ENCODE measurements at places on chromosomes 3 and 15.

GRCh38 chr15:48644467-48644826 is 1.1 kb downstream of the FBN1 start:
- no peak for DNase-seq

- DNase-seq: no peak
Measured at GRCh38 chr3:18208091-18208490, 217.0 kb downstream of the SATB1 start.

DNA sequence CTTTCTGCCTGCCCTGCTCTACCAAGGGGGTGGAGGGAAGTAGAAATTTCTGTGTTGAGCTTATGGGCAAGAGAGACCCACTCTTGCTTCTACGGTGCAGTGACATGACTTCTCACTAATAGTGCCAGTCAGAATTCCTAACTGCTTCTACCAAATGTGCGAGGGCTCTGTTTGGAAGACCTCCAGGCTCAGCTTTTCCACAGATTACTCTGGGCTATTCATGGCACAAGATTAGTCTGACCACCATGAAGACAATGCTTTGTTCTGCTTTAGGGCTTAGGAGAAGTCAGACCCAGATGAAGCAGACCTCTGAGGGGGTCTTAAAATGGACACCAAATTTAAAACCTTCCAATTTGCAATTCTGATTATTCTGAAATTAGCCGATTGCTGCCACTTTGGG is 195.9 kb upstream of the TBC1D5 start:
- DNase-seq: no peak

DNA sequence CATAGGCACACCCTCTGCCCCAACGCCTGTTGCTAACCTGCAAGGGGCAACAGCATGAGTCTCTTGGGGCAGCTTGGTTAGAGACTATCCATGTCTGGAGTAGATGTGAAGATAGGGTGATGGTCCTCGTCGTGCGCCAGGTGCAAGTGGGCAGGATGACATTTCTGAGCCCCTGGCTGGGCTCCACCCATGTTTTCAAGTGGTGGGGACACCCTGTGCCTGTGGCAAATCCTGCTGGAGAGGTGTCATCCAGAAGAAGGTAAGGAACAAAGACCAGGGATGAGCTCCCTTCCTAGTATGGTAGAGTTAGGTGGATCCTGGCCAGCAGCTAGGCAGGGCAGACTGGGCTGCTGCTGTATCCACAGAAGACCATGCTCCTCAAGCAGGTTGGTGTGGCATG is 152.6 kb downstream of the ABHD5 start:
- DNase-seq: no peak

- no peak for DNase-seq
Measured at GRCh38 chr3:108588601-108589000, 637 bp downstream of the CIP2A start.

- no peak for DNase-seq
Measured at GRCh38 chr15:74505837-74506514, 35.0 kb upstream of the ARID3B start.

DNA sequence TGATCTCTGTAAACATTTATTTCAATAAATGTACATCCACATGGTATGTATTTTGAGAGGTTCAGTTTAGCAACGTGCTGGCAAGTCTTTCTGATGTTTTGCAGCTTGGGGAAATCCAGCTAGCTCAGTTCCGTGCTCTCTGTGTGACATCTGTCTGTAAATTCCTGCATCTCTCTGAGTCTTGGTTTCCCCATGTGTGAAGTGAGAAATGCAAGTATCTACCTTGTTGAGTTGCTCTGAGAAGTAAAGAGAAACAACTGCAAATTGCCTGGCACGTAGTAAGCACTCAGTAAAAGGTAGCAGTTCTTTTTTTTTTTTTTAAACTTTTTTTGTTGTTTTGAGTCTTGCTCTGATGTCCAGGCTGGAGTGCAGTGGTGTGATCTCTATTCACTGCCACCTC is 30.2 kb upstream of the MORF4L1 start:
- DNase-seq: no peak

DNA sequence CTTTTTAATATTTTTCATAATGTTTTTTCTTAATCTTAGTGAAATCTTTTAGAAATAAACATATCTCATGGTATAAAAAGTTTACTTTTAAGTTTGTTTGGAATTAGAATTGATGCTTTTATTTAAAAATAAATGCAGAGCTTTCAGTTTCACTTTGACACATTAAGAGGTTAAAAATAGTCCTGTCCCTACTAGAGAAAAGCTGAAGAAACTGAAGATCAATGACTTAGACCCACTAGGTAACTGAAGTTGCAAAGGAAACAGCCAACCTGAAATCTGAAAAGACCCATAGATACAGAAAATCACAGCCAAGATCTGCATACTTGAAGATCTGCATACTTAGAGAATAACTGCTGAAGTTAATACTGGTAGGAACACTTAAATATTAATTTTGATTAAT is 237.6 kb downstream of the RAP2B start:
- DNase-seq: no peak

DNA sequence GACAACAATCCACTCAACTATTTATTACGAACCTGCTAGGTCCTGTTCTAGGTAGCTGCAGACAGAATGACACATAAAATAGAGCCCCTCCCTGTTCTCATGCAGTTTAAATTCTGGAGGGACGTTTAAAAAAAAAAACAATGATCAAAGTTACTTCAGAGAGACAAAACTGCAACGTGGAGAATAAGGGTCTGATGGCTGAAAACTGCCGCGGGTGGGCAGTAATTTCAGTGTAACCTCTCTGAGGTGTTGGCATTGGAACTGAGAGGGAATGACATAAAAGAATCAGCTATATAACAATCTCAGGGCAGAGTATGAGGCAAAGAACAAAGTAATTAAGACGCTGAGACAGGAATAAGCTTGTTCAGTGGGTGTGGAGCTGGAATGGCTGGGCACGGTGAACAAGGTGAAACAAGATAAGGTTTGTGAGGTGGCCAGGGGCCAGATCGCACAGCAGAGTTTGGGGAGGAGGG is 19.5 kb downstream of the TBL1XR1 start:
- no peak for DNase-seq

DNA sequence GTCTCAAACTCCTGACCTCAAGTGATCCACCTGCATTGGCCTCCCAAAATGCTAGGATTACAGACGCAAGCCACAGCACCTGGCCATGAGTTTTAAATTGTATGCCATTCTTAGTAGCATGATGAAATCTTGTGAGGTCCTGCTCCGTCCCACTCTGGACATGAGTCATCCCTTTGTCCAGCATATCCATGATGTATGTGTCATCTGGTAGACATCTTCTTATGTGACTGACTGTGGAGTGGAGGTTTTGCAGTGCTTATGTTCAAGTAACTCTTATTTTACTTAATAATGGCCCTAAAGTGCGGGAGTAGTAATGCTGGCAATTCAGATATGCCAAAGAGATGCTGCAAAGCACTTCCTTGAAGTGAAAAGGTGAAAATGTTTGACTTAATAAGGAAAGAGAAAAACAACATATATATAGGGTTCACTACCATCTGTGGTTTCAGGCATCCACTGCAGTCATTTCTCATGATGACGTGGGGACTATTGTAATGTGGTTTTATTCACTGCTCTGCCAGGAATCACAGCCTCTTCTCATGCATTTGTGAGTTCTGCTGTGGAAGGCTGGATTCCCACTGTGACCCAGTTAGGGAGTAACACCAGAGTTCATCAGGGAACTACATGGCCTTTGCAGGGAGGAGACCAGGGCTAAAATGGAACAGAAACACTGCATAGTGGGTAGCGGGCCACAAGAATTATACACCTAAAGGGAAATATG is 204.6 kb upstream of the STRIT1 start:
- no peak for DNase-seq

DNA sequence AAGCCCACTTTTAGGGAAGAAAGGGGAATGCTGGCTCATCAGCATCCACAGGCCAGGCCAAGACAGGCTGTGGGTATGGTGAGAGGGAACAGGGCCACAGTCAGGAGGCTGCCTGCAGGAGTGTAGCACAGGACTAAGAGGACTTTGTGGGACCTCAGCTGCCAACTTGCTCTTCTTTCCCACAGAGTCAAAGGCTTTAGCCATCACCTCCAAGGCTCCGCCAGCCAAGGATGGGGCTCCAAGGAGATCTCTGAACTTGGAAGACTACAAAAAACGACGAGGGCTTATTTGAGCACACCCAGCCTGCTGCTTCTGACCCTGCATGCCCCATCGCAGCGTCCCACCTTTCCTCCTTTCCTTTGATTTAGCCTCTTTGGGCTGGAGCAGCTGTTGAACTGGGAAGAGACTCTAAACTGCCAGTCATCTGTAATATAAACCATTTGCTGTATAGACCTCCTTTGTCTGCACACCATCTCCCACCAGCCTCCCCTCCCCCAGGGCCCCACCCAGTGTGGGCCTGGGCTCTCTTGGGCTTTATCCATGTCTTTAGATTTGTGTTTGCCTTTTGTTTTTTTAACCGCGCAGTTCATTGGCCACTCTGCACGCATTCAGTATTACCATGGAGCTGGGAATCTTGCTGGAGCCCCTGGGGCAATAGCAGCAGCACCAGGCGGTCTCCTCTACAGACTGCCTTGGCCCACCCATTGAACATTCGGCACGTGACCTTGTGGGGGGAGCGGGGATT is 13.1 kb upstream of the ITPKA start:
- DNase-seq: no peak

GRCh38 chr15:42836251-42836650 is 84.3 kb downstream of the TTBK2 start:
- no peak for DNase-seq

DNA sequence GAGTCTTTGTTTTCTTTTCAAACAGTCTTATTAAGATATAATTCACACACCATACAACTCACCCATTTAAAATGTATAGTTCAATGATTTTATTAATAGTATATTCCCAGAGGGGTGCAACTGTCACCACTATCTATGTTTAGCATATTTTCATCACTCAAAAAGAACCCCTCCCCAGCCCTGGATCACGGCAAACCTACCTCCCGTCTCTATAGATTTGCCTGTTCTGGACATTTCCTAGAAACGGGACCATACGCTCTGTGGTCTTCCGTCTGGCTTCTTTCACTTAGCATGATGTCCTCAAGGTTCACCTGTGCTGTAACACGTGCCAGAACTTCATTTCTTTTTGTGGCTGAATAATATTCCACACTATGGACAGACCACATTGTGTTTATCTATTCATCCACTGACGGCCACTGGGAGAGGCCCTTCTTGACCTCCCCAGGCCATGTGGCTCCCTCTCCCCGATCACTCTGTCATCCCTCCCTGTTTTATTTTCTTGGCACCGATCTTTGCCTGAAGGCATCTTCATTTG is 56.4 kb downstream of the IQSEC1 start:
- no peak for DNase-seq

- no peak for DNase-seq
Measured at GRCh38 chr15:31852933-31853799, 177.1 kb upstream of the CHRNA7 start.

- DNase-seq: no peak
Measured at GRCh38 chr3:167691366-167691765, 37.6 kb upstream of the WDR49 start.

DNA sequence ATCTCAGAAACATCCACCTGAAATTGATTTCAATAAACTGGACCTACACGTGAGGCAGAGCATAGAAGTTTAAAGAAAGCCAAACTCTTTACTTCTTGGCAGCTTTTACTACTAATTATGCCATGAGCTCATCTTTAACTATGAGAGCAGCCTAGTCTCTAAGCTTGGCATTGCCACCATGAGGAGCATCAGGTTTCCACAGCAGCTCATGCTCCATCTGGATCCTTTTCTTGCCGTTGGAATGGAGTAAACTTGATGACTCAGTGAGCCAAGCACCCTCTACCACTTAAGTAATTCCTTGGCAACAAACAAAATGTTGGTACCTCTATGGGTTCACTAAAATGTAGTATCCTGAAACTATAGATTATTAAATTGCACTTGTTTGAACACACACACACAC is 583.2 kb downstream of the EPHA3 start:
- no peak for DNase-seq

GRCh38 chr3:109545746-109546145 is 208.4 kb upstream of the DPPA4 start:
- no peak for DNase-seq

- DNase-seq: no peak
Measured at GRCh38 chr3:189458528-189458927, 172.7 kb upstream of the TP63 start.

- no peak for DNase-seq
Measured at GRCh38 chr15:39128746-39129145, 452.1 kb upstream of the THBS1 start.

DNA sequence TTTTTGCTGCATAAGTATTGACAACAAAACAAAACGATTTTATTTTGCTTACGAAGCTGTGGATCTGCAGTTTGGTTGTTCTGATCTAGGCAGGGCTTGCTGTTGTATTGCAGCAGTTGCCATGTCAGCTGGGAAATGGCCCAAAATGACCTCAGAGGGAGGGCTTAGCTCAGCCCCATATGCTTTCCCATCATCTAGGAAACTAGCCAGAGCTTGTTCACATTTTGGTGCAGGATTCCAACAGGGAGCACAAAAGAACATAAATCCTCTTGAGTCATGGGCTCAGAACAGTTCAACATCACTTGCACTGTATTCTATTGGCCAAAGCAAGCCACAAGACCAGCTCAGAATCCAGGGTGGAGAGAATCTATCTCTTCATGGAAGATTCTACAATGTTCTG is 42.2 kb upstream of the ROBO2 start:
- no peak for DNase-seq

- no peak for DNase-seq
Measured at GRCh38 chr15:95448531-95449229, 881.8 kb upstream of the NR2F2 start.

GRCh38 chr3:54914180-54914579 is 13.7 kb downstream of the LRTM1 start:
- no peak for DNase-seq

DNA sequence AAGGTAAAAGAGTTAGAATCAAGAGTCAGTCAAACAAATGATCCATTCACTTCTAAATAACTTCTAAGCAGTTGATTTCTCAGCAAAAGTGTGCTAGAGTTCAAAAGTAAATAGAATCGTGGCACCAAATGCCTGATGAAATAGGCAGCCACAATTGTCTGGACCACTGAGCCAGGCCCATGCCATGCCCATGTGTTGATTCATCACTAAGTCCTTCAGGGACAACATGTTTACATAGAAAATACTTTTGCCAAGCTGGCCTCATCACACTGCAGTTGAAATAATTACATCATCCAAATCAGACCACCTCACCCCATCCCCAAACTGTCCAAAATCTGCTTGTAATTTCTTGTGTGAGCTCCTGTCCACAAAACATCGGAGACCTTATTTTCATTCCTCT is 216.3 kb downstream of the IGSF11 start:
- no peak for DNase-seq

DNA sequence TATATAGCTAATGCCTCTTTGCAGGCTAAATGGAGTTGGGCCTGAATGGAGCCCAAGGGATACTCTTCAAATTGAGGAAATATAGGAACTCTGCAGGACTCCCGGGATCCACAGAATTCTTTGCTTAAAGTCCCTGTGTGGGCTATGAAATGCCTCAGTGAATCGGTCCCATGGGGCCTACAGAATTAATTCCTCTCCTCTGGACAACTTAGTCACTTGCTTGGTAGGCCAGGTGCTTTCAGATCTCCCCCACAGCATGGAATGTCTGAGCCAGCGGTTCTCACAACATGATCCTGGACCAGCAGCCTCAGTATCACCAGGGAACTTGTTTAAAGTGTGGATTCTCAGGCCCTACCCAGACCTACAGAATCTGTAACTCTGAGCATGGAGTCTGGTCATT is 15.1 kb upstream of the PRICKLE2 start:
- DNase-seq: no peak

Data from activated CD8-positive, alpha-beta memory T cell treated with anti-CD3 and anti-CD28 coated beads for 1 hour (primary cell).